ENCODE measurements at places on chromosomes 2 and 18.

GRCh38 chr2:186347472-186347871, 138.6 kb upstream of the ZC3H15 start:
- no peak for DNase-seq

- no peak for DNase-seq
Observed at GRCh38 chr2:147433822-147434221, 411.0 kb upstream of the ACVR2A start.

GRCh38 chr2:199606193-199606780, 148.5 kb upstream of the SATB2 start:
- no peak for DNase-seq

DNA sequence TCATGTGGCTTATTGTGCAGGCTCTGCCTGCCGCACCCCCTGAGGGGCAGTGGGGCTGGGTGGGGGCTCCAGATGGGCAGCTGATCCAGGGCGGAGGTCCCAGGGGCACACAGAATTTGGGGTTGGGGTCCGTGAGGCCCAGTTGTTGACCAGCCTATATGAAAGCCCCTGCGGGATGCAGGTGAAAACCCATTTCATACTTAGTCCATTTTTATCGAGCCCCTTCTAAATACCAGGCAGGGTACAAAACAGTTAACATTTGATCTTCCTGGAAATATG, 30.6 kb downstream of the MYO7B start:
- no peak for DNase-seq

DNA sequence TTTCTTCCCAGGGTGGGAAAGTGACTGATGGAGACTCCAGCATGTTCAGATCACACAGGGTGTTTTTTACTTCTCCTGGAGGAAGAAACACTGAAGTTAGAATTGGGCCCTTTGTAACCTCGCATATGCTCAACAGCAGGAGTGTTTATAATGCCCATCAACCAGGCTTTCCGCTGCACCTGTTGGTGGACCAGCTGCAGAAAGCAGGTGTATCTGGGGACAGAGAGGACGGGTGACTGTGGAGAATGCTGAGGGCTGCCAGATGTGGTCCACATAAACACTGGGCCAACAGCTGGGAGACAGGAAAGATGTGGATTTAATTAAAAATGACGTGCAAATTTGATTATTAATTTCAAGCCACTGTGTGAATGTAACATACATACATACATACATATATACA, 335.5 kb upstream of the SPRED2 start:
- DNase-seq: no peak

DNA sequence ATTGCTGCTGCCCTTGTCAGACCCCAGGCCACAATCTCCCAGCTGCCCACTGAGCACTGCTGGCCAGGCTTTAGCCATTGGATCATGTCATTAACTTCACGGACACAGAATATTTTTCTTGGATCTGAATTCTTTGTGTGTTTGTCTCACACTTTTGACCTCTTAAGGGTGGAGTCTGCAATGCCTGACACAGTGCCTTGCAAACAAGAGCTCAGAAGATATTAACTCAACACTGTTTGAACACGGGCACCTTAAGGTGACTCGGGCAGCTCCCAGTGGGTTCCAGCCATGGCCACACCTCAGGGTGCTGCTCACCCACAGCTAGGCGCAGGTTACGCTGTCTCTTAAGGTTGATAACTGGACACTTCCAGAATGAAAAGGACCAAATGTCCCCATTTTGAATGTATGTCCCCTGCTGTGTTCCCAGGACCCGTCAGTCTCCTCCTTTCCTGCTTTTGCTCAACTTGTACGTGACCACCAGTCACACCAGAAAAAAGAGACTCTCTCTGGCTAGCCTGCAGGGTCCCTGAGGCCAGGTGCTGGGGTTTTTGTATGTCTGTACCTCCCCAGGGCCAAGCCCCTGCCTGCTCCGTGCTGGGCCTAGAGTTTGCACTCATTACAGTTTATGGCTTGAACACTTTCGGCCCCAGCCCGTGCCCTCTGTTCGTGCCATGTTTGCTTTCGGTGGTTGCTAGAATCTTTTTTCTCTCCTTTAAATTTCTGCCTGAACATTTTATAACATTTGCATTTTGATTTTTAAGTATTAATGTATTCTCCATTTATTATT, 33.4 kb upstream of the TMEM131 start:
- DNase-seq: no peak

- DNase-seq: no peak
Observed at GRCh38 chr18:9823805-9824473, 61.8 kb upstream of the TXNDC2 start.

GRCh38 chr2:106339609-106340008, 128.6 kb downstream of the RGPD3 start:
- DNase-seq: no peak

GRCh38 chr18:66560094-66560493, 43.8 kb downstream of the CDH19 start:
- no peak for DNase-seq

DNA sequence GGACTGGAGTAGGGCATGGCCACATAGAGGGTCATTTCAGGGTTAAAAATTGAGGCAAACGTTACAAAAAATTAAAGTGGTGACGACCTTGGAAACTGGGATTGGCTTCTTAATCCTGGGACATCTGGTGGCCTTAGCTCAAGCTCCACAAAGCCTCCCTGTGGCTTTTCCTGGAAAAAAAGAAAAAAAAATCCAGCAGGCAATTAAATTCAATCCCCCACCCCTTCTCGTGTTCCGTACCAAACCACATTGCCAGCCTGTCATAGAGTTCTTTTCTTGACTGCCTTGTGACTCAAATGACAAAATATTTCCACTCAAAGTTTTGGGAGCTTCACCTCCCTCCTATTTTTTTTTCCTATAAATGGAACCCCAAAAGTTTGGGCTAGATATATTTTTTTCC, 195.6 kb downstream of the HRH4 start:
- no peak for DNase-seq

- DNase-seq: no peak
Observed at GRCh38 chr18:79588636-79589481, 90.7 kb upstream of the CTDP1 start.

DNA sequence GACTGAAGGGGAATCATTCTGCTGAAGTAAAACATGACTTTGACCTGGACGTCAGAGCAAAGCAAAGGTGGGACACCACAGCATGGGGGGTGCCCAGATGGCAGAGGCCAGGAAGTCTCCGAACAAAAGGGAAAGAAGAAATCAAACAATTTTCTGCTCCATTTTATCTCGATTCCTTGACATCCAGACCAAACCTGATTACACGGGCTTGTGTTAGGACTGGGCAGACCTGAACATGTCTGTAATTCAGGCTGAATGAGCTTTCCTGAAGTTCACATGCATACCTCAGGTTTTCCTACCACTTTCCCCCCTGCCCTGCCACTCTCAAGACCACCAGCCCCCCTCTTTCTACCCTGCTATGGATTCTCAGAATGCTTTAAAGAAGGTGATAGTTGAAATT, 44.8 kb upstream of the MEIS1 start:
- DNase-seq: no peak

GRCh38 chr2:186306754-186307153, 179.3 kb upstream of the ZC3H15 start:
- DNase-seq: no peak

DNA sequence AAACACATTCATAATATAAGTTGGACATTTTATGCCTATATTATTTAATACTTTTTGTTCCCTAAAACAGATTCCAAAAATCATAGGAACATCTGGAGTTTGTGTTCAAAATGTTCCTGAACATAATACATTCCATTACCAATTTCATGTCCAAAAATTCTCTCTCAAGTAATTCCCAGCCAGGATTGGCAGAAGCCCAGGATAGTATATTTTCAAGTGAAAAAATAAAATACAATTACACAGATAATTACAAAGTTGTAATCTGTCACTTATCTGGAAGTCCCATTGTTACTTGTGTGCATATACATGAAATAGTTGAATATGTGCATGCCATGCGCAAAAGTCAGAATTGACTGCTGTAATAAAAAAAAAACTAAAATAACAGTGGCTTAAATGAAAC, 5.2 kb upstream of the SCN7A start:
- no peak for DNase-seq

DNA sequence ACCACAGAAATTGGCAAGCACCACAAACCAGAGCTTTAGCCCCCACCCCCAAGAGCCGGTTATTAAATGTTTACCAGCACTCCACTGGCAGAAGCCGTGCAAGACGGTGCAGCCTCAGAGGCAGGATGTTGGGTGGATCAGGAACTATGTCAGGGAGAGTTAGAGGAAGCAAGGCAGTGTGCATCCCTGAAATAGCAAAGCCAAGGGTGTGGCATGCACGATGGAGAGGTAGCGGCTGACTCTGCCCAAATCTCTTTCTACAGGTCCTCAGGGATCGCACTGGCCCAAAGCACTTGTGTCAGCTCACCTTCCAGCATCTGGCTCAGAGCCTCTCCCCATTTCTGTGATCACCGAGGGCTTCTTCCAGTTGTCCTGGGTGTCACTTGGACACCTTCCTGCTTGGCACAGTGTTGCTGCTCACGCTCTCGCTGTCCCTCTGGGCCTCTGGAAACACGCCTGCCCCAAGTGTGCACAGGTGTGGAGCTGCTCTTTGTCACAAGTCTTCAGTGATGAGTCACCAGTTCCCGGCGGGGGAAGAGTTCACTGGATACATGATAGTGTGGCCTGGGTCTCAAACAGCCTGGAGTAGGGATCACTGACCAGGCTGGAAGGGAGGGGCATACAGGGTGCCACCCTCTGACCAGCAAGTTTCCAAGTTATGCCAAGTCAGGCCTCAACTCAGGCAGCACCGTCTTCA, 17.3 kb upstream of the B3GNT7 start:
- no peak for DNase-seq

- DNase-seq: no peak
Observed at GRCh38 chr18:27771571-27771970, 405.4 kb downstream of the CDH2 start.

DNA sequence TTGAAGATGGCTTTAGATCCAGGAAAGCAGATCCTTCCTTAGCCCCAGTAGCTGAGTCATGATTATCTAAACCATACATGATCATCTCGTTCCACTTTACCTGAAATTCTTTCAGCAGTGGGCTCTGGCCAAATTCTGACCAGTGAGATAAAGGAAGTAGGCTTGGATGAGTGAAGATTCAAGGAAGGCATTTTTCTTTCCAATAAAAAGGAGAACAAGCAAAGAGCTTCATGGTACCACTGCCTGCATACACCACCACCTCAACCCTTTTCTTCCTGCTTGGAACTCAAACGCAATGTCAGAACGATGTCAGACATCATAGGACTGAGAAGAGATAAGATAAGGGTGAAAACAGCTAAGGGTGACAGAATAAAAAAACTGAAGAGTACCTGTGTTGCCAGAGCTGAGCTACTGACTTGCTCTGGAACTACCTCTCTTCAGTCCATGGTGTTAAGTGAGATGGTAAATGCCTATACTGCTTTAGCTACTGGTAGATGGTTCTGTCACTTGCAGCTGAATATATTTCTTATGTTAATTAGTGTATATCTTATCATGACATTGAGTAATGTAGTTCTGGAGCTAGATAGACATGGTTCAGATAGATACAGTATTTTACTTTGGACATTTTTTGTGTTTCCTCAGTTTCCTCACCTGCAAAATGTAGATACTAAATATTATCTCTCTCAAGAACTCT, 58.7 kb upstream of the ACVR1 start:
- no peak for DNase-seq

DNA sequence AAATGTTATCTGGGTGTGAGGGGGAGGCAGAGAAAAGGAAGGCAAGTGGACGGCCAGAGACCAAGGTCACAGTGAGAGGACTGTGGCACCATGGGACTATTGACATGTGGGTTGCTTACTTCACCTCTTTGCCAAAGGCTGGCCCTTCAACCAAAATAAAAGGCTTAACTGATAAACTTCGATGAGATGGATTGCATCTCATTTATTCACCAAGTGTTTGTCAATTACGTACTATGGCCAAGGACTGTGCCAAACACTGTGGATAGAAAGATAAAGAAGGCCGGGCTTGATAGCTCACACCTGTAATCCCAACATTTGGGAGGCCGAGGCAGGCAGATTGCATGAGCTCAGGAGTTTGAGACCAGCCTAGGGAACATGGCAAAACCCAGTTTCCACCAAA, 98.7 kb upstream of the CCBE1 start:
- DNase-seq: no peak

DNA sequence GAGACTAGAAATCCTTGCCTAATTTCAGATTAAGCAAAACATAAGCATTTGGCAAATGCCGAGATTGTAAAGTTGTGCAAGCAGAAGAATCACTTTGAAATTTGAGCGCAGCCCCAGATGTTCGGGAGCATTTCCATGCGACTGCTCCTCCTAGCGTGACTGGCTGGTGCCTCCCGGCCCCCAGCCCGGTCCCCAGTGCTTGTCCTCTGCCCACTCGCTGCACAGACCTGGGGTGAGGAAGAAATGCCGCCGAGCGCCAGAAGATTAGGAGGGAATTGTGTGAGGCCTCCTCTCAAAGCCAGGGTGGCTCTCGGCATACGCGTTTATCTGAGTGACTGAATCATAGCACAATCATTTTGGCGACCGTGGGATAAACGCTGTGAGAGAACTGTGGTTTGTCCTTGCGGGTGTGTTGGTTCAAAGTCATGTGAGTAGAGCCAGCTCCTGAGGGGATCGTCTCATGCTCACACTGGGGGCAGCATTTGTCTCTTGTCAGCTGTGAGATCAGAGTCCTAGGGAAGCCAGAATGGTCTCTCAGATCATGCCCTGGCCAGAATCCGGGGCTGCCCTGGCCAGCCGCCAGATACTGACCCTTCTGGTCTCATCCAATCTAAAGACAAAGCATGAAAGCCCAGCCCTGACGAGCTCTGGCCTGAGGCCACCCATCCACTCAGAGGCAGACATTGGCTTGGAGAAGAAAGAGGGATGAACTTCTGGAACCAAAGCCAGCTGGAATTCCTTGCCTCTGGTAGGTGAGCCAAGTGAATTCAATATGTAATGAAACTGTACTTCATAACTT, 189.3 kb downstream of the SH3RF3 start:
- DNase-seq: no peak

DNA sequence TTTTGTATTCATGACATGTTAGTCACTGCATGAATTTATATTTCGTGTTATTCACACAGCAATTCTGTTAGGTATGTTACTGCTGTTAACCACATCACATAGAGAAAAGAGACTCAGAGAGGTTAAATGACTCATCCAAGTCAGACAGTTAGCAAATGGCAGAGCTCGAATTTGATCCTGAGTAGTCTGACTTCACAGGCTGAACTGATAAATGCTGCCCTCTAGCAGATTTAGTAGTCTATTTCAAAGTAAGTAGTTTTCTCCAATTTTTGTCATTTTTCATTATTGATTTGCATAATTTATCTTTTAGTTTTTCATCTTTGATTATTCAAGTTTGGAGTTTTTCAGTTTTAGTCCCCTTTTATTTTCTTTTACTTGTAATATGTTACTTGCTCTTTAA, 58.3 kb downstream of the WDR7 start:
- no peak for DNase-seq

- DNase-seq: no peak
Observed at GRCh38 chr18:25927830-25928229, 162.6 kb downstream of the SS18 start.

DNA sequence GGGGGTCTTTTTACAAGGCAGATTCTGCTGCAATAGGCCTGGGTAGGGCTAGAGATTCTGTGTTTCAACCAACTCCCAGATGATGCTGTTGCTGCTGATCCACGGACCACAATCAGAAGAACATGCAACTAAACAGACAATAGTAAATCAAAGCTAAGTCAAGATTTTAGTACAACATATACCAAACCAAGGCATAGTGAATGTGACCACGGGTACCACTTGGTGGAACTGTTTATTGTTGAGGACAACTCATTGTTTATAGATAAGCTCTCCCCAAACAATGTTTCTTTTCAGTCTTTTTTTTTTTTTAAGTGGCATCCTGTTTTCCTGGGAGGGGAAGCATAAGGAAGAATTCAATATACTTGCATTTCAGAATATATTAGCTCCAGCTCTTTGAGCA, 36.0 kb upstream of the DARS1 start:
- no peak for DNase-seq

Data from B cell (primary cell).